Psoas muscle (tissue), 8 donors: ENCODE measurements at places on chromosomes 1 and 21.
A peak's percentile ranks its signal among the peaks of the same experiment; 100 is the strongest.

DNA sequence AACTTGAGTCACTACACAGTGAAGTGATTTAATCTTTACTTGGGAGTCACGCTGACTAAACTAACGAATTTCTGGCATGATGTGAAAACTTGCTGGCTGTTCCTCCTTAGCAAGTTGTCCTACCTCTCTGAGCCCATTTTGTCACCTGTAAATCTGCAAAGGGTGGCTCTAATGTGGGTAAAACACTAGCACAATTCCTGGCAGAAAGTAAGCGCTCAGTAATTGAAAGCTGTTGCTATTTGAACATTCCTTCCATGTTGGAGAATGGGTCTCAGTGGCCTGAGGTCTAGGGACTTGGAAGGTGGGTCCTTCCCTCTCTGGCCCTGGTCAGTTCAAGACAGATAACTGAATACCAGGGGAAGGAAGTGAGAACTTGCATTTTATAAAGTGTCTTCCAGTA, 309.0 kb upstream of the PROX1 start:
- no peaks in the 10 kb centered on the region for H3K4me1 ChIP-seq
- H3K27me3 ChIP-seq, result no peaks in the 10 kb centered on the region
- H3K36me3 ChIP-seq, result no peaks in the 10 kb centered on the region
- H3K27ac ChIP-seq, result no peak overlapping the region
- no peak for DNase-seq

DNA sequence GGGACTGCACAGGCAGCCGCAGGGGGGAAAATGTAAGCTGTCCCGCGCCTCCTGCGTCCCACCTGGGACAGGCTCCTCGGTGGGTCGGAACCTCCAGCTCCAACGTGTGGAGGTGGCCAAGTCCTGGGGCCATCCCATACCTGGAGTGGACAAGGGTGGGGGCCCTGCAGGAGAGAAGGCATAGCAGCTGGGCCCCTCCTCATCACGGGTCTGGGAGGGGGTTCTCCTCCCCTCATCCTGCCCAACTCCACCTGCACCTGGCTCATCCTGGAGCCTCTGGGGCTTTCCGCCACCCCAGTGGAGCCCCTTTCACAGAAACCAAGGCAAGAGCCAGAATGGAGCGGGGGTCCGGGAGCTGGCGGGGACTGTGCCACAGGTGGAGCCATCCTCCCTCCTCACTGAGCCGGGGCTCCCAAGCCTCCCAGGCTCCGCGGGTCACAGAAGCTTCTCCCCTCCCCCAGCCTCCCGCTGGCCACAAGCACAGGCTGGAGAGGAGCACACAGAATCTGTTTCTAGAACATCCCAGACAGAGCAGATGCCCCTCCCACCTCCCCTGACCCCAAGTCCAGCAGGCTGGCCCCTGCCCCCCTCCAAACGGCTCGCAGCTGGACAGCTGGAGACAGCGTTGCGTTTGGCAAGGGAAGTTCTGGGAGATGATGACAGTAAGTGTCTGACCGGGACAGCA, 65.8 kb downstream of the MEGF6 start:
- H3K27ac ChIP-seq, result no peak overlapping the region
- H3K4me1 ChIP-seq, result no peaks in the 10 kb centered on the region
- peaks cover 6% of the 10 kb centered on the region for H3K27me3 ChIP-seq
- no peak for DNase-seq
- no peak overlapping the region for H3K4me3 ChIP-seq
- H3K36me3 ChIP-seq, result no peaks in the 10 kb centered on the region

DNA sequence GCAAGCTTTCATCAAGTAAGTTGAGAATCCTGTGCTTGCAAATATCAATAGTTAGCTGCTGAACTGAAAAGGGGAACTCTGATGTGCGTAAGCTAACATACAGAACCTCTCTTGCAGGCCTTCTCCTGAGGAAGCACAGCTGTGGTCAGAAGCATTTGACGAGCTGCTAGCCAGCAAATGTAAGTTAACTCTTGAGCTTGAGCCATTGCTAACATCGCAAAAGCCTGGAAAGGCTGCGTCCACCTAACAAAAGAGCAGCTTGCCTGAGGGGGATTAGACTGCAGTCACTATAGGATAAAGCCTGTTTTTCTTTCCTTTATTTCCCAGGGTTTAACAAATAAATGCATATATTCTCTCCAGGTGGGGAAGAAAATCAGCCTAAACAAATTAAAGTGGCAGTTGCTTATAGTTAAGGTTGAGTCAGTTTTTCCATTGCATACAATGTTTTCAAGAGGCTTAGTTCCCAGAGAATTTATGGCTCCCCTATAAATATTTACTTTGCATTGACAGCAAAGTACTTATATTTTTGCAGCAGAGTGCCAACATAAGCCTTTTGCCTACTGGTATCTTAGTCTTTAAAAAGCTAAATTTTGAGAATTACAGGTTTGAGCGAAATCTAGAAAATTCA, 1.5 kb downstream of the RGS2 start:
- peaks cover 14% of the 10 kb centered on the region for H3K4me1 ChIP-seq
- no peaks in the 10 kb centered on the region for H3K27me3 ChIP-seq
- peak overlapping the region; percentile 13 for H3K4me3 ChIP-seq
- no peak overlapping the region for H3K27ac ChIP-seq

DNA sequence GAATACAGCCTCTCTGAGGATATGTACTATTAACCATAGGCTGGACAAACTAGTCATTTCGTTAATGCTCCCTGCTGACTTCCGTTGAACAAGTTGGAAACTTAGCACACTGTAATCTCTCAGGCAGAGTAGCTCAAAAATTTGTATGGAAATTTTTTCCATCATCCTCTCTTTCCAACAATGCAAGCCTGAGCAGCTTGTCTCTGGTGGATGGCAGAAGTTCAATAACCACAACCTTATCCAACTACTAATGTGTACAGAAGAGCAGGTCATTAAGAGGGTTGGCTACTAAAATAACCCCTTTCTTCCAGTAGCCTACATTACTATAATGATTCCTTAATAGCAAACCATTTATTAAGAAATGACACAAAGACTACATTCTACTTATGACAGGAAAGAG, 262.3 kb downstream of the NFIA start:
- H3K4me1 ChIP-seq, result peaks cover 17% of the 10 kb centered on the region
- no peaks in the 10 kb centered on the region for H3K36me3 ChIP-seq
- H3K27ac ChIP-seq, result no peak overlapping the region
- H3K27me3 ChIP-seq, result no peaks in the 10 kb centered on the region

DNA sequence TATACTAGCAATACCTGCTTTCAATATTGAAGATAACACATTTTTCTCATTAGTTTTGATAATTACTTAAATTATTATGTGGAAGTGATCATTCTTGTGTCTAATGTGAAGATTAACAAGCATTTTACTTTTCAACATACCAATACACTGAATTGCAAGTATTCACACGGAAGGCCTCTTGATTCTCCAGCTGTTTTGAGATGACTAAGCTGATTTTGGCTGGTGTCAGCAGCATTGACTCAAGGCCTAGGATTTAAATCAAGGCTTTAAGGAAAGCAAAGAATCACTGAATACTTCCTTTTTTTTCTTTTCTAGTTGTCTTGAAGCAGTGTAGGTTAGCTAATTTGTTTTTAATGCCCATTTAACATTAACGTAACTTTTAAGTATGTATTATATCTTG, 373.7 kb downstream of the SRGAP2C start:
- H3K4me1 ChIP-seq, result no peaks in the 10 kb centered on the region
- H3K4me3 ChIP-seq, result no peak overlapping the region
- H3K27ac ChIP-seq, result no peak overlapping the region
- DNase-seq, result no peak

- H3K36me3 ChIP-seq, result no peaks in the 10 kb centered on the region
- no peaks in the 10 kb centered on the region for H3K4me1 ChIP-seq
- H3K27me3 ChIP-seq, result no peaks in the 10 kb centered on the region
- no peak overlapping the region for H3K4me3 ChIP-seq
- no peak for DNase-seq
- H3K27ac ChIP-seq, result no peak overlapping the region
Observed at GRCh38 chr1:245742896-245743295, 588.1 kb downstream of the KIF26B start.

DNA sequence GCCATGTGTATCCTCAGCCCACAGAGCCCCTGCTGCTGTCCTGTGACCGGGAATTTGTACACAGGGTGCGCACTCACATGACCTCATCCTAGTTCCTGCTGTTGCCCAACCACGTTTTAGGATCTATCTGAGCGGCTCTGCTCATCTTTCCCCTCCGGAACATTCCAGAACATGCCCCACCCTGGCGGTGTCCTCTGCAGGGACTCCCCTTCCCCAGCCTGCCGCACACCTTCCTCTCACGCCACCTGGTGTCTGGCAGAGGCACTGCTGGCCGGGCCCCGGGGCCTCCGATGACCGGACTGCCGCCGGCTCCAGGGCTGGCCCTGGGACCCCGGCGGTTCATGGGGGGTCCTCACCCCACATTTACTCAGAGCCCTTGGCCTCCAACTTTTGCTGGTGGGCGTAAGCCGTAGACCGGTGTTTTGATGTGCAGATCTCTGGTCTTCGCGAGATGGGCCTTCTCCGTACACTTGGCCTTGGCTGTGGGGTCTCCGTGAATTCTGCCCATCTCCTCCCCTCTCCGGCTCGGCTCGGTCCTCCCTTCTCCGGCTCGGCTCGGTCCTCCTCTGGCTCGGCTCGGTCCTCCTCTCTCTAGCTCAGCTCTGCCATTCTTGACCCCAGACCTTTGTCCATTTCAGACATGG, 29.5 kb downstream of the ARHGEF16 start:
- H3K27me3 ChIP-seq, result no peaks in the 10 kb centered on the region
- H3K4me1 ChIP-seq, result no peaks in the 10 kb centered on the region
- no peak overlapping the region for H3K27ac ChIP-seq
- DNase-seq, result peak; percentile 71
- no peaks in the 10 kb centered on the region for H3K36me3 ChIP-seq
- H3K4me3 ChIP-seq, result no peak overlapping the region

DNA sequence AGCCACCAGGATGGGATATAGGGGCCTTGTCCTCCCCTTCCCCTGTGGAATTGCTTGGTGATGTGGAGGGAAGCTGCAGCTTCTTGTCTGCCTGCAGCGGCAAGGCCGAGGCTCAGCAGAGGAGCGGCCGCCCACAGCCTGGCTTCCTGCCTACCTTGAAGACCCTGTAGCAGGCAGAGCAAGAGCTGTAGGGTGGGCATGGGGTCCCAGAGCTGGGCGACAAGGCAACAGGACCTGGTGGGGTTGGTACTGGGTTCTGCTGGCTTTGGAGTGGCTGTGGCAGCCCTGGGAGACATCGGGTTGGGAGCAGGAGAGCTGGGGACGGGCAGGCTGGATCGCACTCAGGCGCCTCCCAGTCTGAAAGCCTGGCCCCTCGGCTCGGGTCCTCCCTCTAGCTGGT, 5.7 kb upstream of the GPR153 start:
- H3K36me3 ChIP-seq, result no peaks in the 10 kb centered on the region
- no peak overlapping the region for H3K27ac ChIP-seq
- no peak for DNase-seq
- H3K4me3 ChIP-seq, result no peak overlapping the region

DNA sequence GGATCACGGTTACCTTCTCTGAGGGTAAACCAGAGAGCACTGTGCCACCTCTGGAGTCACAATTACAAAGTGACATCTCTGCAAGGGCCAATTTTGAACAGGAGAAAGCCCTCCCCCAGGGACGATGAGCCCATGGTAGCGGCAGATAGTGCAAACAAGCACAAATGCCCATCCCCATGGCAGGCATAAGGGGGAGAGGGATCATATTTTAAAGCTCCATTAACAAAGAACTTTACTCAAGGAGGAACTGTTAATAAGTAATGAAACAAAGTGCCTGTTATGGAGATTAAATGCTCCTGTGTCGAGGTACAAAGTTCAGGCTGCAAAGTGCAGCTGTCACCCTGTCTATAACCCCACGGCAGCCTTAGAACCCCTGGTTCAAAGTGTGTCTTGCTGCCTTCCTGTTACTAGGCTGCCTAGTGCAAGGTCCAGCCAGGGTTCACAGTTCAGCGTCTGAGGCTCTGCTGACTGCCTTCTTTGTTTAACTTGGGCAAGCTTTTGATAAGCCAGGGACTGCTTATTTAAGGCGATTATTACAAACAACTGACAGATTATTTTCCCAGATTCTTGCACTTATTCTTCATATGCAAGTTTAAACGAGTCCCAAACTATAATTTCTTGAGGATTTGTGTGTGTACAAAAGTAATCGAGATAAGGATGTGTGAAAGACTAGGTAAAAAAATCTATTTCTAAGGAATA, 75.7 kb upstream of the NRIP1 start:
- peak overlapping the region; percentile 59 for H3K27ac ChIP-seq
- no peaks in the 10 kb centered on the region for H3K27me3 ChIP-seq
- no peak overlapping the region for H3K4me3 ChIP-seq
- peaks cover 48% of the 10 kb centered on the region for H3K4me1 ChIP-seq
- no peaks in the 10 kb centered on the region for H3K36me3 ChIP-seq

DNA sequence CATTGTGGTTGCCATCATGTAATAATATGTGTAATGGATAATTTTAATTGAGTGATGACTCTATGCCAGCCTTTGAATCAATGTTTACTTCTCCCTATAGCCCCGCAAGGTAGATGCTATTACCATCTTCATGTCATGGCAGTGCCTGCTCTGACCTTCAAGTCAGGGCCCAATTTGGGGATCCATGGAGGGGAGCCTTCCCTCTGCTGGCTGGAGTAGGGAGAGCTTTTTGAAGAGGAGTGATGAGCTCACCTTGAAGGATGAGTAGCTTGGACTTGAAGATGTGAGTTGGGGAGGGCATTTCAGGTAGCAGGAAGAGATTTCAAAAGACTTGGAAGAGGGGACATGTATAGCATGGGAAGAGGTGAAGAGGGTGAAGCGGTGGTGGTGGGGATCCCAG, 189.2 kb downstream of the FOXD2 start:
- DNase-seq, result no peak
- peaks cover 4% of the 10 kb centered on the region for H3K4me1 ChIP-seq
- H3K36me3 ChIP-seq, result no peaks in the 10 kb centered on the region
- no peaks in the 10 kb centered on the region for H3K27me3 ChIP-seq
